HS-5 (cell line): ENCODE measurements at places on chromosomes 2 and 18.

DNA sequence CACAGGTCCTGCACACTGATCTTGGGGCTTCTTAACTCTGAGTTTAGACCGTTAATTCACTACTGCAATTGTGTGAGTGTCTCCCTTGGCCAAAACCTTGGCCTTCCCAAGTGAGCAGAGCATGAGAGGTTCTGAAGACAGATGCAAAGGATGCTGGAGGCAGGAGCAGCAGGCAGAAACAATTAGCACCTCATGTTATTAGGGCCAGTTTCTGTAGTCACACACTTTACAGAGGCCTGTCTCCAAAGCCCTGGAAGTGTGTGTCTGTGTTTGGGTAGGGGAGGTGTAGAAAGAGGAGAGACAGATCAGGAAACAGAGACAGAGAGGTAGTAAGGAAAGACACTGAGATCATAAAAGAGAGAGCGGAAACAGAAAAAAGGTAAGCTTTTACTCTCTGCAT is 533.8 kb downstream of the TMEM182 start:
- DNase-seq, result no peak

DNA sequence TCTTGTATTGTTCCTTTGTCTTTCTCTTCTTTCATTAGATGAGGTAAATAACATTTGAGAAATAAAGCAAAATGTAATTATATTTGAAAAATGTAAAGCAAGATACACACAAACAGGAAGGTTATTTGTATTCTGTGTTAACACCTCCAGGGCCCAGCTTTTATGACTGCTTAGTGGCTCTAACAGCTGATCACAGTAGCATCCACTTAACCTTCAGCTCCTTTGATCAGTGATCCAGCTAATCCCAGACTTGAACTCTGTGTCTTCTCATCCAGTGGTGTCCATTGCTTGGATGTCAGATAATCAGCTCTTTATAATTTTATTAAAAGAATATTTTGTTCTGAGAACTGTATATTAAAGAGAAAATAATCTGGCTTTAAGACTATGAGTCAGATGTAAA is 44.5 kb downstream of the PSMD14 start:
- DNase-seq, result no peak

DNA sequence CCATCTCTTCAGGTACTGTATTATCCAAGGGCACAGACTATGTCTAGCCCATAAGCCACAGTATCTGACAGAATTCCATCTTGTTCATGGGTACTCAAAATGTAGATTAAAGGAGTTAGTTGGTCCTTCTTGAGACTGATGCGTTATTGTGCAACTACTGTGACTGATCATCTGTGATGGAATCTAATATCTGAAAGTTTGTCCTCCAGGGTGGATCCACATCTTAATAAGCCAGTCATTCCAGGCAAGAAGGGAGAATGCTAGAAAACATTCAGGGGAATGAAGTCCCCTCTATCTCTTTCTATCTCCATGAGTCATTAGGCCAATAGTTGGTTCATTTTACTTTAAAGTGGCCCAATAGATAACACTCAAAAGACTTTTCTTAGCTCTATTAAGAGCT is 252.6 kb downstream of the EXOC6B start:
- DNase-seq, result no peak

- no peak for DNase-seq
Measured at GRCh38 chr2:29767606-29768335, 153.6 kb downstream of the ALK start.

- DNase-seq, result no peak
Measured at GRCh38 chr18:51461956-51462355, 264.5 kb upstream of the MEX3C start.
